ENCODE measurements at places on chromosomes 13 and 19.

DNA sequence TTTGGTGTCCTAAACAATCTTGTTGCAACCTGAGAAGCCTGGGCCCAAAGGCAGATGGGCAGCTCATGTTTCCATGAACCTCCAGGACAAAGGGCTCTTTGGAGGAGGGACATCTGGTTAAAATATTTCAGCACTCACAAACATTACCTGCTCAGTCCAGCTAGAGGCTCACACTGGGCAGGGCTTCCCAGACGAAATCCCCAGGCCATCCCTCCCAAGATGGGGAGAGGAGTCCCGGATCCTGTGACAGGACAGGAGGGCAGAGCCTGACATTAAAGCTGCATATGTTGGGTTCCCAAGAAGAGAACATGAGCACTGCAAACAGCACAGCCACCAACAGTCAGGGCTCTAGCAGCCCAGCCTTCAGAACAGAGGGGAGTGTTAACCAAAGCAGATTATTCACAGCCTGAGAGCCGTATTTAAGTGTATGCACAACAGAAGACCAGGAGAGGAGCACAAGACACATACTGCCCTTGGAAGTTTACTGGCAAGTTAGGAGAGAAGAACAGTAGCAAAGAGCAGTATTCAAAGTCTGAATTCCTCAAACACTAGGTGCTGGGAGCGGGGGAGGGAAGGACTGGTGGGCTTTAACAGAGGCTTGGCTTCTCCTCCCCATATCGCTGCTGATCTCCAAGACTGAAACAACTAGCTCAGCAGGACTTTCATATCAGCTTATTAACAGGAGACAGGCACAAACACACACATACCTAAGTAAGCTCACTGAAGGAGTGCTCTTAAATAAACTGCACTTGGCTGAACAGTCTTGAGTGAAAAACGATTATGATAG is 12.3 kb downstream of the ATP7B start:
- DNase-seq = no peak

- no peak for DNase-seq
Measured at GRCh38 chr13:44738463-44738862, 162.3 kb upstream of the TSC22D1 start.

- DNase-seq = no peak
Measured at GRCh38 chr19:15374796-15375440, 4.7 kb downstream of the AKAP8 start.

- no peak for DNase-seq
Measured at GRCh38 chr13:51229101-51229719, 7.0 kb downstream of the FAM124A start.

DNA sequence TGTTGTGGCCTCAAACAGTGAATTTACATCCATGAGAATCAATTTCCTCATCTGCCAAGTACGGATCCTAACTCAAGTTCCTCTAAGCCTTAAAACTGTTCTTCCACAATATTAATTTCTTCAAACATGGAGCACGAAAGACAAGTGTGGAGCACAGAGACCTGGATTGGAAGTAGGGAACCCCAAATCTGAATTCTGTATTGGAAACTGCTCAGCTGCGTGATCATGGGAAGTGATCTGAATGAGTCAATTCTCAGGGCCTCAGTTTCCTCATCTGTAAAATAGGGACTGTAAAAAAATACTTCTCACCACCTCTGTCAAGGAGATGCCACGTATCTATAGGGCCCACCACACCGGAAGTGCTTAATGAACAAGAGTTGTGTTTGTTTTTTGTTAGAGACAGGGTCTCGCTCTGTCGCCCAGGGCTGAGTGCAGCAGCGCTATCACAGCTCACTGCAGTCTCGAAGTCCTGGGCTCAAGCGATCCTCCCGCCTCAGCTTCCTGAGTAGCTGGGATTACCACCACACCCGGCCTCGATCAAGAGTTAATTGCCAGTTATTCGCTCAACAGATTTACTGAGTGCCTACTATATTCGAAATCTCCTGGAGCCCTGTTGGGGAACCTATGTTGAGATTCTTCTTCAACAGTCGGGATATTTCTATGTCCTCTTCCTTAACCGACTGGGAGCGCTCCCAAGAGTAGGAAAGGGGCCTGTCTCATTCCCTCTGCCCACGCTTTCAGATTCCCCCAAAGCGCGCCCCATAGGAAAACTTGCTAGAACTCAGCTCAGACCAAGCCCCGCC is 1.6 kb downstream of the SERTAD3 start:
- no peak for DNase-seq

DNA sequence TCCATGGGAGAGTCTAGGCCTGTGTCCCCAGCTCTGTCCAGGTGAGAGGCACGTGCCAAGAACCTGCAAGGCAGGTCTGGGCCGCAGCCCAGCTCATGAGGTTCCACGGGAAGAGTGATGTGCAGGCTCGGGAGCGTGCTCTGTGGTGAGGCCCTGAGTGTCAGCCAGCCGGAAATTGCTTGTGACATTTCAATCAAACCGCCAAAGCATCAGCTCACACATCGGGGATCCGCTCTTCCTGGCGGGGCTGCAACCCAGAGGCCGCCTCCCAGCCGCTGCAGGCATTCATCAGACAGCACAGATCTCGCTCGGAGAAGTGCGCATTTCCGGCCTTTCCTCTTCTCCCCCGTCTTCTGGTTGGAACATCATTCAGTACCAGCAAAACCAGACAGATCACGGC is 109.3 kb downstream of the KDM4B start:
- no peak for DNase-seq

DNA sequence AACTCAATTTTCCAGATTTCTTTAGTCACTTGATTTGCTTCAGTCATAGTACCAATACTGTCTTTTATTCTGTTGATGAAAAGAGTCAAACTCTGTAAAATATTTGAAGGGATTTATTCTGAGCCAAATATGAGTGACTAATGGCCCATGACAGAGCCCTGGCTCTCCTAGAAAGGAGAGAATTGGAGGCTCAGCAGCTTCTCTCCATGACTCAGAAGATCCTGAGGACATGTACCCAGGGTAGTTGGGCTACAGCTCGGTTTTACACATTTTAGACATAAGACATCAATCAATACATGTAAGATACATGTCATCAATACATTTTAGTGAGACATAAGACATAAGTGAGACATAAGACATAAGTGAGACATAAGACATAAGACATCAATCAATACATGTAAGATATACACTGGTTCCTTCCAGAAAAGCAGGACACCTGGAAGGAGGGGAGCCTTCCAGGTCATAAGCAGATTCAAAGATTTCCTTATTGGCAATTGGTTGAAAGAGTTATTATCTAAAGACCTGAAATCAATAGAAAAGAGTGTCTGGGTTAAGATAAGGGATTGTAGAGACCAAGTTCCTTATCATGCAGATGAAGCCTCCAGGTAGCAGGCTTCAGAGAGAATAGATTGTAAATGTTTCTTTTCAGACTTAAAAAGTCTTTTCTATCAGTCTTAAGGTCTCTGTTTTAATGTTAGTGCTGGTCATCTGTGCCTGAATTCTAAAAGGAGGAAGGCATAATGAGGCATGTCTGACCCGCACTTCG is 179.8 kb upstream of the RFC3 start:
- DNase-seq = no peak

- DNase-seq = no peak
Measured at GRCh38 chr19:54659300-54659699, 3.5 kb upstream of the LILRB4 start.

GRCh38 chr19:6739390-6739882 is at the start of gene TRIP10:
Gene TRIP10, plus strand, starts transcription at chr19:6739680. Its CDS starts 82 bp downstream, at chr19:6739762.
- DNase-seq = peak; percentile 70

GRCh38 chr13:79782541-79783205 is 301.7 kb downstream of the NDFIP2 start:
- DNase-seq = no peak

DNA sequence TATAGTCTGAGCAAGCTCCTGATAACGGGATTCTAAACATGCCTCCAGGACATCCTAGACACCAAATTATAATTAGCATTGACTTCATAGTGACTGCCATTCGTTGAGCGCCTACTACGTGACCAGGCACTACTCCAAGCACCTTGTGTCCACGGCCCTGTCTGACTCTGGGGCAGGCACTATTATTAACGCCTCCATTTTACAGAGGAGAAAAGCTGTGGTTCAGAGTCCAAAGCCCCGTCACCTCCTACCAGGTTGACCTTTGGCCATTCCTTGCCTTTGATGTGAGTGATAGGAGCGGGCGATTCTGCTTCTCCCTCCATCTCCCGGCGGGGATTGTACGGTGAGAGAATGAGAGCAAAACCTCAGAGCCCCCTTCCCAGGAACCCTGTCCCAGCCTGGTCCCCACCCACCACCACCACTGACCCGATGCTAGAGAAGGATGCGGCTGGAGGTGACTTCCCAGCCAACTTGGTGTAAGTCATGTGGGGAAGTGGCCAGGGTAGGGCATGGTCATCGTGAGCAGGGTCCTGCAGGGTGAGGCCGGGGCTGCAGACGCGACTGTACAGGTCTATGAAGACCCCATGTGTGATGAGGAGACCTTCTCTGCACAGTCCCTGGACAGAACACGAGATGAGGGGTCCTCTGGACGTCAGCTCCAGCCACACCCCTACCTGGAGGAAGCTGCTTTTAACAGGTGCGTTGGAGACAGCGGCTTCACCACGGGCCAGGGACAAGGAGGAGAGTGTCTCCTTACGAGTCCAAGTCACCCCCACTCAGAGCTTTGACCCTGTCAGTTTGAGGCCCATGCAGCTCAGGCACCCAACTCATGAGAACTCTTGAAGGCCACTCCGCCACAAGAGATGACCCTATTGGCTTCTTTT is at the start of gene IGSF23:
Gene IGSF23, plus strand, starts transcription at position 269 of the 884 bp plus-strand sequence. Its CDS starts 83 bp downstream, at position 352.
- no peak for DNase-seq

DNA sequence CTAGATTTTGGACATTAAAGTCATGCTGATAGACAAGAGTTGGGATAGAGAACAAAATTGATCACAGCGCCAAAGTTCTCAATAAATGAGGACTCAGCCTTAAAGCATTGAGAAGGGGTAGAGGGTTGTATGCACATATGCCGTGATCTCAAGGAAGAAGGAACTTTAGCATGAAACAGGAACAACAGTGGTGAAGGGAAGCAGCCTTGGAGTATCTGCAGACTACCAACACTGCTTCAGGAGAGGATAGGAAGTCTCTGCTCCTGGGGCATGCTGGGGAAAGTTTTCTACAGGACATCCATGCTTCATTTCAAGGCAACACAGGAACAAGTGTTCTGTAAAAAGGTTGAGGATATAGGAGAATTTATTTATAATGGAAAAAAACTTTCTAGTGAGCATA is 111.9 kb upstream of the MLNR start:
- DNase-seq = no peak

DNA sequence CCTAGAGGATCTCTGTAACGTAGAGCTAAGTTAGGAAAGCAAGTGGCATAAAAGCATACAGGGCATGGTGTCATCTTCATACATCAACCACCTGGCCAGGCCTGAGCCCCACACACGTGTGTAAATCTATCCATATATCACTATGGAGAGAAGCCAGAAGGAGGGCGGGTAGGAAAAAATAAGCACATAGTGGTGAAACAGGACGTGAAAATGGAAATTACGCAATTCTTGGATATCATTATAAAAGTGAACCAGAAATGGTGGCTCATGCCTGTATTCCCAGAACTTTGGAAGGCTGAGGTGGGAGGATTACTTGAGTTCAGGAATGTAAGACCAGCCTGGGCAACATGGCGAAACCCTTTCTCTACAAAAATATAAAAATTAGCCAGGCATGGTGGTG is 43.4 kb downstream of the PDCD5 start:
- no peak for DNase-seq

- DNase-seq = no peak
Measured at GRCh38 chr13:44808185-44808584, 181.1 kb downstream of the NUFIP1 start.

GRCh38 chr19:19623383-19623782 is 4.6 kb downstream of the LPAR2 start:
- DNase-seq = no peak

- no peak for DNase-seq
Measured at GRCh38 chr13:72570019-72570418, 157.4 kb downstream of the MZT1 start.

GRCh38 chr19:41373993-41374392 is 2.3 kb upstream of the TMEM91 start:
- no peak for DNase-seq

GRCh38 chr19:7928741-7929701 is 3.1 kb upstream of the CTXN1 start:
- no peak for DNase-seq

- DNase-seq = no peak
Measured at GRCh38 chr19:40639638-40639982, 38.4 kb downstream of the LTBP4 start.

DNA sequence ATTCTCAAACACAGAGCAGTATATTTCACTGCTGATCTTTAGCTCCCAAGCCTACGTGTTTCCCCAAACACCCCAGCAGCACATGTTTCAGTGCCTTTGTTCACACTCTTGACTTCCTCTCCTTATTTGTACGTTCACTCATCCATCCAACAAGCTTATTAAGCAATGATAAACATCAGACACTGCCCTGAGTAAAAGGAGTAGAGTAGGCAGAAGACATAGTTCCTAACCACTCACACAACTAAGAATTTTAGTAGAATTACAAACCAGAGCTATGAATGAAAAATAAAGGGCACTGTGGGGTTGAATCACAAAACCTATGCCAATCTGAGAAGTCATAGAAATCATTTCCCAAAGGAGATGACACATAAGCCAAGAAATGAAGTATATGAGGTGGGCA is 213.5 kb downstream of the DIAPH3 start:
- no peak for DNase-seq

DNA sequence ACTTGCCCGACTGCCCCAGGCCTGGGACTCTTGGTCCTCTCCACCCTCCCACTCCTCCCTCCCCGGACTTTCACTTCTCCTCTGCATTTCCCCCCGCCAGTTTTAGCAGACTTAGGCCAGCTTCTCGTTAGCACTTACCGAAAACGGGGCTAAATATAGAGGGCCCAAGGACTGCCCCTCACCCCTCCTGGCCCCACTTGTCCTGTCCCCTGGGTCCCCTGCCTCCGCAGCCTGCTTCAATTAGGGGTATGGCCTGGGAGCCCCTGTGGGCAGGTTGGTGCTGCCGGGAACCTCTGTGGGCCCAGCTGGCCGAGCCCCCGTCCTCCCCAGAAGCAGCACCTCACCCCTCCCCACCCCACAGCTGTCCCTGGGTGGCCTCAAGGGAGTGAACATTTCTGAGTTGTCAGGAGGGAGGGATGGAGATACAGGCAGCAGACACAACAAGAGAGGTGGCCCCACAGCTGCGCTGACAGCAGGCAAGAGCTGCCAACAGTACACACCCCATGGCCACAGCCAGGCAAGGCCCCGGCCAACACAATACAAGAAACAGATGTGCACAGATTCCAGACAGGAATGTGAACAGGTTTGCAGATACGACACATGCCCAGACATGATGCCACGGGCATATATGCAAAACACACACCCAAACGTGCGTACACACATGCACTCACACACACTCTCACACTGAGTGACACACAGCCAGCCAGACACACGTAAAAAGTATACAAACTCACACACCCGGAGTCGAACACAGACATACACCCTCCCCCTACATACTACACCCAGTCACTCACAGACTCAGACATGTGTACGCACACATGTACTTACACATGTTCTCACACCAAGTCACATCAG is 2.6 kb downstream of the POU2F2 start:
- DNase-seq = no peak
